ENCODE measurements at places on chromosomes 16 and 17.
A peak's percentile ranks its signal among the peaks of the same experiment; 100 is the strongest.

- no peak for DNase-seq
Observed at GRCh38 chr16:10206865-10207264, 24.6 kb upstream of the GRIN2A start.

- no peak for DNase-seq
Observed at GRCh38 chr17:76032073-76032779, 5.1 kb upstream of the EVPL start.

- DNase-seq: no peak
Observed at GRCh38 chr16:29819506-29819905, 756 bp upstream of the MVP start.

DNA sequence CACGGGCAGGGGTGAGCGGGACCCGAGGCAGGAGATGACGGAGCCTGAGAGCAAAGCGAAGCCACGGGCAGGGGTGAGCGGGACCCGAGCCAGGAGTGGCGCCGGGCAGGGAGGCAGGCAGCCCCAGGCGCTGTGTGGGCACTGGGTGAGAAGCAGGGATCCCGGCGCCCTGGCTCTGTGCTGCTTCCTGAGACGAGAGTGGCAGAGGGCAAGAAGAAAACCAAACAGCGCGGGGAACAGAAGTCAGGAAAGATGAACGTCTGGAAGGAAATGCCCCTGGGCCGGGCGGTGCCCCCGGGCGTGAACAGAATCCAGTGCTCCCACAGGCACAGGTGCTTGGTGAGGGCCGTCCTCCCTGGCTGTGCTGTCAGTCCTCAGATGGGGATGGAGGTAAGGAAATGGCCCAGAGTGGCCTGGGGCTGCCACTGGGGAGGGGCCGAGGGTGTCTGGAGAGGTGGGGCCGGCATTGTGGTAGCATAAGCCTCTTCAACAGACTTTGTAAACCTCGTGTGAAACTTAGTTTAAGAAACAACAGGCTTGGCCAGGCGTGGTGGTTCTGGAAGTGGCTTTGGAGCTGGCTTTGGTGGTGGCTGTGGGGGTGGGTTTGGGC lies 9.8 kb downstream of the ASPSCR1 start:
- DNase-seq: no peak

GRCh38 chr16:65355706-65356105 lies 233.8 kb upstream of the CDH11 start:
- no peak for DNase-seq

GRCh38 chr16:80518436-80518835 lies 22.4 kb upstream of the DYNLRB2 start:
- DNase-seq: peak; percentile 12

DNA sequence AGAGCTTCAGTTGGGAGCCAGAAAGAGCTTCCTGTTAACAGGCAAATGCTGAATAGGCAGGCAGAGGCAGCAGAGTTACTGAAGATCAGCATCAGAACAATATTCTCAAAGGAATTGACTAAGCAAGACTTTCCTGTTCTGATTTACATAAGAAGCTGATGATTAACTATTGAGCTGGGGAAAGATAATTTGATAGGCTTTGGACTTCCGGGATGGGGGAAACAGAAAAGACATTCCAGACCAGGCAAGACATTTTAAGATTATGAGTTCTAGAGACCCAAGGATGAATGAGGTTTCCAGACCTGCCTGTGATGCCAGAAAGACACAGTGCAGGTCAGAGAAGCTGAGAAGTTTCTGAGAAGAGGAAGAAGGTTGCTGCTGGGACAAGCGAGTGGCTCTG lies at the start of gene CES5A:
CES5A (minus strand) TSS at position 101 of the 400 bp plus-strand sequence. CDS start 152 bp downstream, outside the sequence.
- no peak for DNase-seq

GRCh38 chr16:27712251-27712711 lies 162.3 kb downstream of the KATNIP start:
- DNase-seq: no peak

DNA sequence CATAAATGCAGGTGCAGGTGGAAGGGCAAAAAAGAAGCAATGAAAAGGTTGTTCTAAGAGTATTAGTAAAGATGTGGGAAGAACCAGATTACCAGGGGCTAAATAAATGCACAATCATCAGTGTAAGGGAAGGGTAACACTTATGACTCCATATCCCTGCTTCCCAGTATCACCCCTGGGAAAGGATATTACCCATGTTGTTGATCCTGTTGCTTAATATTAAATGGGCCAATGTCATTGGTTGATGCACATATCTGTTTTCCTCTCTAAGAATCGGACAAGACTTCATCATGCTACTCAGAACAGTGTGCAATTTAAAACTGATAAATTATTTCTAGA lies 34.7 kb upstream of the ABCA6 start:
- DNase-seq: no peak

- DNase-seq: no peak
Observed at GRCh38 chr17:41551365-41551764, 20.5 kb downstream of the KRT9 start.

GRCh38 chr16:69508033-69508755 lies 57.6 kb upstream of the NFAT5 start:
- no peak for DNase-seq

DNA sequence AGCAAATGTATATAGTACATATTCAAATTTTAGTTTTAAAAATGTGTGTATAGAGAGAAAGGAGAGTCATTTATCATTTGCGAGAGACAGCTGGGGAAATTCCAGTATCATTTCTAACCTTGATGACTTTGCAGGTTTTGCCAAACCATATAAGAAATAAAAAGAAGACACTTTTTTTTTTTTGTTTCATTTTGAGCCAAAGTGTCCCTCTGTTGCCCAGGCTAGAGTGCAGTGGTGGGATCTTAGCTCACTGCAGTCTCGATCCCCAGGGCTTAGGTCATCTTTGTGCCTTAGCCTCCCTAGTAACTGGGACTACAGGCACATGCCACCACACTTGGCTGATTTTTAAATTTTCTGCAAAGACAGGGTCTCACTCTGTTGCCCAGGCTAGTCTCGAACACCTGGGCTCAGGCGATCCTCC lies 38.4 kb upstream of the VWA3A start:
- DNase-seq: no peak

DNA sequence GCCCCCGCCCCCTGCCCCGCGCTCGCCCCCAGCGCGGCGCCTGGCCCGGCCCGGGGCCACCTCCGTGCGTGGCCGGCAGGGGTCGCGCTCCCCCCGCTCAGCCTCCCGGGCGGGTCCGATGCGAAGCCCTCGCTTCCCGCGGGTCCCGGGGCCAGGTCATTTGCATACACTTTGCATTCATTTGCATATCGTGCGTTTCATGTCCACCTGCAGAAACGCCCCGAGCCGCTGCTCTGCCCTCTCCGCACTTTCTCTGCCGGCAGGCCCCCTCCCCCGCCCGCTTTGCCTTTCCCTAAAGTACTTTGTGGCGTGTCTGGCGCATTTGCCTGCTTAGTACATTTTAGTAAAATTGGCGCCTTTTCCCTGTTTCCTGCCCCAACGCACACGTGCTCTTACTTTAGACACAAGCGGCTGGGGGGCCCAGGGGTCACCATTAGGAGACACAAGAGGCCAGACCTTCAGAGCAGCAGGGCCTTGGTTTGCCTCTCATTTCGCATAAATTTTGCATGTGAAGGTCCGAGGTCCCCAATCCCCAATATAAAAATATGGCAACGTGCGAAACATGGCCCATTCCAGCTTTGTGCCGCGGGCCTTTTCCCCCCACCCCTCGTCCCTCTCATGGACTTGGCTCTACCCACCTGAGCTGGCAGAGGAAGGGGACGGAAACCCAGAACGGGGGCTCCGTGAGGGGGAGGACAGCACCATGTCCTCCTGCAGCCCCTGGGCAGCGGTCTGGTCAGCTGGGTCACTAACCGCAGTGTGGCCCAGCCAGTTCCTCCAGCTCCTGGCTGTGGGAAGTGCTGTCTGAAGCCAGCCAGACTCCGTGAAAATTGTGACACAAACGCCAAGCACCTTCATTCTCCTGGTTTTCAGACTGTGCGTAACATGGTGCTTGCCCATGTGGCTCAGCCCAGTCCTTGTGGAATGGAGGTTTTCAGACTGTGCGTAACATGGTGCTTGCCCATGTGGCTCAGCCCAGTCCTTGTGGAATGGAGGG lies 34.8 kb downstream of the CBFA2T3 start:
- DNase-seq: no peak

- no peak for DNase-seq
Observed at GRCh38 chr17:10521949-10522348, 3.6 kb upstream of the MYH1 start.
